Kasumi-1 (cell line): ENCODE measurements at places on chromosomes 2 and 18.

DNA sequence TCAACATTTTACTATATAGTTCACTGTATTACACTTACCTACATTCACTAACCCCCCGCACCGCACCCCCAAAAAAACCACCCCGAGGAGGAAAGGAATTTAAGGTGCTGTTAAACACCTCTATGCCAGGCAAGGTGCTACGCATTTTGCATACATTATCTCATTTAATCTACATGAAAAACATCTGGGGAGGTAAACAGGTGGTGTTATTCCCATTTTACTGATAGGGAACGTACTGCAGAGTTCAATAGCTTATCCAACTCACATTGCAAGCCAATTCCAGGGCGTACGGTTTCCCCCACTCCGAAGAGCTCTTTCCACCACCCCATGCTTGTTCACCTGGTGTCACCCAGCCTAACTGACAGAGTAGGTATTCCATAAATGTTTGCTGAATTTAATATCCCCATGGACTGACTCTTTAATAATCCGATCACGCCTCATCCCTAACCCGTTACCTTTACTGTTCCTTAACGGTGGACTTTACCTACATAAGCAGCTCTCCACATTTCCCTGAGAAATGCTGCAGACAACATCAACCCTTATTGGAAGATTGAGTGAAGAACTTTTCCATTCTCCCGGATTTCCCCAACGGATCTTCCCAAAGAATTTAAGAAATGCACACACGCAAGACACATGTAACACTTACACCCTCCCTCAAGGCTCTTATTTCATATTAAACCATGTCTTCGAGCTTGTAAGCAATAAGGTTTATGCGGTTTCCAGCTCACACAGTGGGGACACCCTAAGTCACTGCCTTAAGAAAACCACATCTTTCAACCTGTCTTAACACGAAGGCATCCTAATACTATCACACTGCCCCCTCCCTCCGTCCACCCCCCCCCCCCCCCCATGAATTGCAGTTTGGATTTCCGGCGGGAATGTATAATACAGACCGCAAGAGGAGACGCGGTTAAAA, 1.2 kb downstream of the RAPH1 start:
- no peak for DNase-seq

GRCh38 chr2:238458651-238459050, 31.9 kb downstream of the ASB1 start:
- no peak for DNase-seq

- no peak for DNase-seq
These were observed 93.0 kb downstream of the LBH start for GRCh38 chr2:30324245-30324908.

DNA sequence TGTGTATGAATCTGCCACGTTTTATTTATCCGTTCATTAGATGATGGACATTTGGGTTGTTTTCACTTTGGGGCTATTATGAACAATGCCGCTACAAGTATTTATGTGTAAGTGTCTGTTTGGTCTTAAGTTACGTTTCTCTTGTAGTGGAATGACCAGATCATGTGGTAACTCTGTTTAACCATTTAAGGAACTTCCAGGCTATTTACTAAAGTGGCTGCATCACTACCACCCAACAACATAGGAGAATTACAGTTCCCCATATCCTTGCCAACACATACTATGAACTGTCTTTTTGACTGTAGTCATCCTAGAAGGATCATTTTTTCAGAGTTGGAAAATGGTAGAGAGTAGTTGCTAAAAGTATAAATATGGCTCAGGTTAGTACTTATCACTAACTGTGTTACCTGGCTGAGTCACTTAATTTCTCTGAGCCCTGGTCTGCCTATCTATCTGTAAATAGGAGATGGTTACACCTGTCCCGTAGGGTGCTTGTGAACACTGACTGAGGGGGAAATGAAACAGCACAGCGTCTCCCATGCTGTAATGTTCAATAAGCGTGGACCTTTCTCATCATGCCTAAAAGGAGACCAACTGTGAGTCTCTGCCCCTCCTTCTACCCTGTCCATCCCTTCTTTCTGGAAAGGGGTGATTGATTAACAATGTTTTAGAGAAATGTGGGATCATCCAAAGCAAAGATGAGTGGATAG, 103.1 kb downstream of the SH3RF3 start:
- no peak for DNase-seq

DNA sequence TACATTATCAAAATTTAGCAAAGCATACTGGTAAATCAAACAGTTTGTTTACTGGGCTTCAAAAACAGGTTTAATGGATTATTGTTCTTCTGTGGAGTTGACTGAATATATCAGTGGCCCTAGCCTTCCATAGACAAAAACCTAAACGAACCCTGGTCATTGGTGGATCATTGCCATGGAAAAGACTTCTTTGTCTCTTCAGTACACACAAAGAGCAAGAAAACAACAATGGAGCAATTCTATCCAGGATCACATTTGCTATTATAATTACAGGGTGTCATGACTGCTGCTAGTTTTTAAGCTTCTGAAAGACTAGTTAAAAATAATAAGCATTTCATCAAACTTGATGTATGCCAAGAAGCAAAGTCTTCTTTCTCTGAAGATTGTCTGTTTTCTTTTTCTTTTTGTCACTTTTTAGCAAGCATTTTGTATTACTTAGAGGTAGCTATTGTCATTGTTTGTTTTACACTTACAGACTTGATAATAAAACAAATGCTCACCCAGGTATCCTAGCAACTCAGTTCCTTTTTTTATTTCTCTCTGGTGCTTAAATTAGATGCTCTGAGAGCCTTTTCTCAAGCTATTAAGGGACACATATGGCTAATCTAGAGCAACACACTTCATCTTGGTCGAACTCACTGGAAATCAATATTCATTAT, 1228.7 kb upstream of the DDX18 start:
- no peak for DNase-seq

GRCh38 chr2:208266553-208266893, 468 bp downstream of the PIKFYVE start:
- peak; percentile 45 for DNase-seq

GRCh38 chr18:47926101-47926850, 4.2 kb downstream of the SMAD2 start:
- DNase-seq = no peak

GRCh38 chr2:209411718-209412117, 12.1 kb upstream of the MAP2 start:
- DNase-seq = no peak

DNA sequence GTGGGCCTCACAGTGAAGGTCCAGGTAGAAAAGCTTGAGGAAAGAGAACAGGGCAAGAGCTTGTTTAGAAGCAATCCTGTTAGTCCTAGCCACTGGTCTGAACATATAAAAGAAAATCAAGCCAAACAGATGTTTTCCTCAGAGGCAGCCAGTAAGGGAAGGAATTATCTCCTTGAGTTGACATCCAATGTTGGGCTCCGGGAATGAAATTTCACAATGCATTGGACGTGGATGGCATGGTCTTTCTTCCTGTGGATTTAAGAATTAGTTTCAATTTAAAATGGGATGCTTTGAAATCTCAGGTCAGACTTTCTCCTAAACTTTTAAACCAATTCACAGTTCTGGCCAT, 92.1 kb downstream of the ACKR3 start:
- no peak for DNase-seq

DNA sequence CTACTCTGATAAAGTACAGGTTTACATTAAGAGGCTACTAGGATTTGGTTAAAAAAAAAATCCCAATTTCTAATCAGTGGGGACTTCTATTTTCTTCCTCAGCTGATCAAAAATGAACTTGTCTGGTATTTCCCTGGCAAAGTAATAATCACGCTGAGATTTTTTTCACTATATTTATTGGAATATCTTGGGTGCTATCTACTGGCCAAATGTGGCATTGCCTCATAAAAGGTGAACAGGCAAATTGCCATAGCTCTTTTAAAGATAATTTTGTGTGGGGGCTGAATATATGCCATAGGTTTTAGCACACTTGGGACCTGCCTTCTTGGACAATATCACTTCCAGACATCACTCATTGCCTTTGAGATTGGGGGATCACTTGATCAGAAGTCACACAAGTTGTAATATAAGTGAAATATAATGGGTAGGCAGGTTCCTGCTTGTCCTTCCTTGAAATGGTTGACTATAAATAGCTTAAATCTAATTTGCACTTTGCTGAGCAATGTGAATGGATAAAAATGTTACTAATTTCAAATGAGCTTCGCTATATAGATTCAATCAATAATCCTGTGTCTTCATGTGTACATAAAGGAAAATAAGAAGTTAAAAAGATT, 7.0 kb upstream of the NXPH2 start:
- peak; percentile 76 for DNase-seq

- DNase-seq = no peak
These were observed 142.5 kb downstream of the CDH19 start for GRCh38 chr18:66461344-66461743.

DNA sequence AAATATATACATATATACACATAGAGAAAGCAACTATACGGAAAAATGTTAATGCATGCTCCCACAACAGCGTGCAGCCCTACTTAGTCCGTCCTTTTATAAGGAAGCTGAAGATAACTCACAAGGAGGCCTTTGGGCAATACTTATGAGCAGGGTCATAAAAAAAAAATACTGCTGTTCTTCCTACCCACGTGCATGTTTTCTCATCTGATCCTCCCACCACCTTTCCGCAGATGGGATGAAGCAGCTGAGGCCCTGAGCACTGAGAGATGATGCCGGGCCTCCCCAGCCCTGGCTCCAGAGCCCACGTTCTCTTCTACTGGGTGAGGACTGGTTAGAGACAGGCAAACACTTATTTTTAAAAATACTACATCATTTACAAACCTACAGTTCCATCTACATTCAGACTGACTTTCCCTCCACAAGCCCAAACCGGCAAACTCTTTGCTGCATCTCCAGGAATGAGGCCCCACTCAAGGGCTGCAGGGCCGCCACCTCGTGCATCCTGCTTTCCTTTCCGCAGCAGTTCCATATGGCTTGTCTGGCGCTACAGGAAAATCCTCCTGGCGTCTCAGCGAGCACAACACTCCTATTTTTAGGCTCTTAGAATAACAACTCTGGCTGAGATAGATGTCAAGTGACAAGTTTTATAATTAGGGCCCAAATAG, 41.6 kb downstream of the TBC1D8 start:
- no peak for DNase-seq

DNA sequence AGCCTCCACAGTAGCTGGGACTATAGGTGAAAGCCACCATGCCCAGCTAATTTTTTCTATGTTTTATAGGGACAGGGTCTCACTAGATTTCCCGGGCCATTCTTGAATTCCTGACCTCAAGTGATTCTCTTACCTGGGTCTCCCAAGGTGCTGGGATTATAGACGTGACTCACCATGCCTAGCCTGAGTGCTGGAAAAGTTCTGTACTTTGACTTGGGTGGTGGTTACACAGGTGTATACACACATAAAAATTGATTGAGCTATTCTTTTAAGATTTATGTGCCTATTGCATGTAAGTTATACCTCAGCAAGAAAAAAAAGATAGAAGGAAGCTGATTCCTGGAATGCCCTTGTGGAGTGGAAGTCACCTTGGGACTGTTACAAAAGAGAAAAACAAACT, 34.8 kb upstream of the KCNF1 start:
- DNase-seq = no peak

DNA sequence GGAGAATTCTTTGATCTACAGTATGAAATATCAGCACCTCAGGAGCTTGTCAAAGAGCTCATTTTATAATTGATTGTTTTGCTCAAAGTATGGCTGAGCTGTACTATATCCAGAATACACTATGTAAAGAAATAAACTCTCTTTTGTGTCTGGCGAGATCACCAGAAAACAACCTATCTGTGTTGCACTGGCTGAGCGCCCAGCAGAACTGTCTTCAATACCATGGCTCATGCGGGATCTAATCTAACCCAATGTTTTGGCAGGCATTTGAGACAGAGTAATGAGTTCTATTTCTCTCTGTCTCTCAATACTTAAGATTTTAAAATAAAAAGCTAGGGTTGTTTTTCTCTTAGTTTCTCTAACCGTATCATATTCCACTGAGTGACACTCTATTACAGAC, 192.4 kb downstream of the L3MBTL4 start:
- no peak for DNase-seq

DNA sequence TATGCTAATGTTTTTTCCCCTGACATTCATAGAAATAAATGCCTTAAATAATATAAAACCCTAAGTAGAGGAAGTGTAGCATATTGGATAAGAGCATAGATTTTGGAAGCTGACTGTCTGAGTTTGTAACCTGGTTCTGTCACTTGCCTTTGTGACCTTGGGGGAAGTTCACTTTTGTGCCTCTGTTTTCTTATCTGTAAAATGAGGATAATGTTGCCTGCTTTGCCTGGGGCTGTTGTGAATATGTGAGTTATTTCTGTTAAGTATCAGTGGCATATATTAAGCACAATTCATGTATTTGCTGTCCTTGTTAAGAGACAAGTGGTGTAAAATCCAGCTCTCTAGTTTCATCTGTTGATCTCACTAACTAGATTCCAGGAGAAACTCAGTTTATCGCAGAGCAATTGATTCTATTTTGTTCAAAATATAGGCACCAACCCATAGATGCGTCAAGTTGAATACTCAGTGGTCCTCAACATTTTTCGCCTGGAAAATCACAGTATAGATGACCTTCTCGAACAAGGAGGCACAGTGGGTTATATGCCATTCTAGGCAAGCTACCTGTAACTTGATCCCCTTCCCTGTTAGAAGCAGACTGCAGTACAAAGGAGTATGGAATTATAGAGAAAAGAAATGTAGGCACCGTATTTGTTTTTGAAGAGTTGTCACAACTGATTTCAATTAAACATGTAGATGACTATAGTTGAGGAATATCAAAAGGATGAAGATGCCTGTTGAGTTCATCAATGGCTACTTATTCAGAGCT, 67.0 kb downstream of the SOCS6 start:
- DNase-seq = no peak

- no peak for DNase-seq
These were observed 73.7 kb downstream of the DNER start for GRCh38 chr2:229640636-229641035.

DNA sequence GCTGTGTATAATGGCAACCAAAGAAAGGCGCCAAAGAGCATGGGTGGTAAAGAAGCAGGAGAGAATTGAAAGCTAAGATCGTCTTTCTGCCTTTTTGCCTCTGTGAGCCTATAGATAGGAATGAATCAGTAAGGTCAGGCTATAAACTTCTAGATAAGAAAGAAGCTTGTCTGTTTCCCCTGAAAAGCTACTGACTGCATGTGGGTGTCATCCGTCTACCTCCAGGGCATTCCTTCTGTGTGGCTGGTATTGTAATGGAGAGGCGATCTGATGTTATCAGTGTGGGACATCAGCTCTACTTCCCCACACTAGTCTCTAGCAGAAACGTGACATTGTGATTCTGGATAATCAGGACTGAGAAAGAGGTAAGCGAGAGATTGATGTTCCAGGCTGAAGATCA, 63.4 kb upstream of the PLA2R1 start:
- no peak for DNase-seq
